ENCODE measurements at places on chromosomes 4 and X.

GRCh38 chrX:20718592-20719380, 452.1 kb upstream of the RPS6KA3 start:
- no peak for DNase-seq

DNA sequence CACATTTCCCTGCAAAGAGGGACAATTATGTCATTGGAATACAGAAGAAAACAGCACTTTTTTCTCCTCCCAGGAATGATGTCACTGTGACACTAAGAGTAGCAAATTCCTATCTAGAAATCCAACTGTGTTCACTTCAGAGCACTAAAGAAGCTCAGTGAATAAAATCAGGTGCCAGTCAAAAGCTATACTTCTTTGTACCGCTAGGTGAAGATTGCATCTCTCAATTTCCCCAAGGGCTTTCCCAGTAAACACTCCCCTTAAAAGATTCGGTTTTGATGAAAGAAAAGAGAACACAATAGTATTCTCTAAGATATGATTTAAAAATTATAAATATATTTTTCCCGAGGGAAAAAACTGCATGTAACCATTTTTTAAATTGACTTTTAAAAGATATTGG, 104.7 kb upstream of the MID1 start:
- DNase-seq: no peak

DNA sequence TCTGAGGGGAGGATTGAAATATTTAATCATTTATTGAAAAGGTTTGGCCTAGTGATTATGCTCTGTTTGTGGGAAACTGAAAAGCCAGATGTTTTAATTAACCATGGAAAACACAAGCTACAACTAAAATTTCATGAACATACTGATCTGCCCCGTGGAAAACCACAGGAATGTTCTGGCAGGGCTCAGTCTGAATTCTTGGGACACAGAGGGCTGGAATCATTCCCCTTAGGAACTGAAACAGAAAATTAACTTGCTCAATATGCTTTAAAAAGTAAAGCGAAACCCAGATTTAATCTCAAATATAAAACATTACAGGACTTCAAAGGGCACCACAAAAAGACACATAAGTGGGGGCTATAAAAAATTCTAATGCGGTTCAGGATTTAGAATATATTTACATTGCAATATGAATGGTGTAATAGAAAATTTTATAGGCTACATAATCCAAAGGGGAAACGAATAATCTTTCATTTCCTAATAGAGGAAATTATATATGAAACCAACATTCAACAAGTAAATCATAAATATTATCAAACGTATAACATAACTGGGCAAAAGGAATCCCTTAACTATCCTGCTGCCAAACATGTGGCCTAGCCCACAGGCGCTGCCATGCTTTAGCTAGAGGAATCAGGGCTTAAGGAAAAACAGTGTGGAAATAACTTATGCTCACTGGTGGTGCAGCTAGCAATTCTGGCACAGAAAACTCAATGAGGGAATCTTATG, 70.9 kb downstream of the APBB2 start:
- no peak for DNase-seq

- DNase-seq: no peak
These were observed 232.4 kb downstream of the MAML3 start for GRCh38 chr4:139921429-139922184.

GRCh38 chrX:108223585-108223984, 132.0 kb downstream of the ATG4A start:
- no peak for DNase-seq

GRCh38 chr4:25367004-25367621, 9.9 kb upstream of the ANAPC4 start:
- no peak for DNase-seq
